ENCODE measurements at places on chromosomes 7 and 10.

GRCh38 chr7:45687721-45688120 is 113.6 kb downstream of the ADCY1 start:
- DNase-seq = no peak

DNA sequence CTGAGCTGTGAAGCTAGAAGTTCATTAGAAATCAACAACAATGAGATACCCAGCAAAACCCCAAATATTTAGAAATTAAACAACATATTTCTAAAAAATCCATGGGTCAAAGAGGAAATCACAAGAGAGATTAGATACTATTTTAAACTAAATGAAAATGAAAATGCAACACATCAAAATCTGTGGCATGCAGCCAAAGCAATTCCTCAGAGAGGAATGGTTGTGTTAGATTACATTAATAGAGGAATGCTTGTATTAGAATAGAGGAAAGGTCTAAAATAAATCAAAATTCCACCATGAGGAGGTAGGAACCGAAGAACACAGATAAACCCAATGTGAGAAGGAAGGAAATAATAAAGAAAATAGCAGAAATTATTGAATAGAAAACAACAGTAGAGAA is 642.1 kb upstream of the GALNT17 start:
- no peak for DNase-seq

- DNase-seq = no peak
These were observed 26.7 kb upstream of the CDCA7L start for GRCh38 chr7:21972397-21972784.

GRCh38 chr7:124027236-124027635 is 5.6 kb downstream of the TMEM229A start:
- DNase-seq = no peak

GRCh38 chr7:27179503-27180430 is 5.3 kb downstream of the HOXA11 start:
- DNase-seq = no peak

- no peak for DNase-seq
These were observed 59.8 kb downstream of the HK1 start for GRCh38 chr10:69338133-69338456.

DNA sequence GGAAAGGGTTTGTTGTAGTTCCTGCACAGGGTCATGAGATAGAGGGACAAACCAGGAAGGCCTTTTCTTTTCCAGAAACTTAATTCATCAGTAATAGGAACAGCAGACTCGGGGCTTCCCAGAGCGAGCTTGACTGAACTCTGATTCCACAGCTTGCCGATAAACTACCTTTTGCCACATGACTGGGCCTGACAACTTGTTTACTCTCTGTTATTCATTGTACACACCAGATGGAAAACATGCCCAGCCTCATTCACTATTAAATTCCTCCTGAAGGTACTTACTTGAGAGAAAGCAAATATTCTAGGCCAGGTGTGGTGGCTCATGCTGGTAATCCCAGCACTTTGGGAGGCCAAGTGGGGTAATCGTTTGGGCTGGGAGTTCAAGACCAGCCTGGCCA is 77.1 kb upstream of the FGFR2 start:
- DNase-seq = no peak

- no peak for DNase-seq
These were observed 29.5 kb upstream of the COBL start for GRCh38 chr7:51346126-51346525.

DNA sequence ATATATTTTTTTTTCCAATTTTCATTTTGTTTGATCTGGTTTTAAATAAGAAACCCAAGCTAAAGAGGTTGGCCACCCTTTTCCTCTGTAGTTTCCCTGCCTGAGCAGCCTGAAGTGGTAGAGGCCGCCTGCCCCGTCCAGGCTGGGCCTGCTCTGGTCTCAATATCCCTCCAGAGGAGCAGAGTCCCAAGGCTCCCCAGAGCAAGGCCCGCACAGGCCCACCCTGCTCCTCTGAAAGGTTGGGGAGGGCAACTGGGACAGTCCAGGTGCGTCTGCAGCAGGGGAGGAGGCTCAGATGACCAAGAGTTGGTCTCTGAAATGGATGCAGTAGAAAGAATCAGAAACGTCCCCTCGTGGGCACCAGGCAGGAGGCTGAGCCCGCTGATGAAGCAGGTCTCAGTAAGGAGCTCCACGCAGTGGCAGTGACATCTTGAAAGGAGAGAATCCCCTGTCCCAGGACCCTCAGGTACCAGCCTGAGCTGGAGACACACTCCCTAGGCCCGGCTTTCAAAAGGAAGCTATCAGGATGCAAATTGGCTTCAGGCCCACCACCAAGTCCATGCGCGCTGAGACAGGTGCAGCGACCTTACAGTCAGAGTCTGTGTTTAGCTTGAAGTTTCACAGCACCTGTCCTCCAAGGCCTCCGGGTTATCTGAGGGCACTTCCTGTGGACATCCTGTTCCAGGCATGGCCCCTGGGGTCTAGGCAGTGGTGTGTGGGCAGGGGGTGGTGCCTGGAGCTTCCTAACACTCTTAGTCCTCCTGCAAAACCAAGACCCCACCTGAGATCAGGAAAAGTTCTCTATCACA is 37.7 kb downstream of the EN2 start:
- DNase-seq = no peak

DNA sequence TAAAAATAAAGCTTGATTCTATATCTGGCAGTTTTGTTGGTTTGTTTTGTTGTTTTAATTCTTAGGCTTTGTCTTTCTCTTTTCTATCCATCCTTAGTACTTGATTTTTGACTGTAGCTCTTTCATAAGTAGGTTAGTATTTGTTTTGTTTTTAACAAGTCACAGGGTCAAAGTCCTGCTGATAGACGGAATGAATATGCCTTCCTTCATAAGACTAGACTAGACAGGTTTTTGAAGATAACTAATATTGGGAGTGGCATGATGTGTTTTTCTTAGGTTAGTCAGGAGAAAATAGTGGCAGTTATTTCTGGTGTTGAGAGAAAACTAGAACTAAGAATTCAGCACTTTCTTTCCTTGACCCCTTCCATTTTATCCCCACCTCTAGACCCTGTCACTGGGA is 50.4 kb downstream of the CASD1 start:
- no peak for DNase-seq

DNA sequence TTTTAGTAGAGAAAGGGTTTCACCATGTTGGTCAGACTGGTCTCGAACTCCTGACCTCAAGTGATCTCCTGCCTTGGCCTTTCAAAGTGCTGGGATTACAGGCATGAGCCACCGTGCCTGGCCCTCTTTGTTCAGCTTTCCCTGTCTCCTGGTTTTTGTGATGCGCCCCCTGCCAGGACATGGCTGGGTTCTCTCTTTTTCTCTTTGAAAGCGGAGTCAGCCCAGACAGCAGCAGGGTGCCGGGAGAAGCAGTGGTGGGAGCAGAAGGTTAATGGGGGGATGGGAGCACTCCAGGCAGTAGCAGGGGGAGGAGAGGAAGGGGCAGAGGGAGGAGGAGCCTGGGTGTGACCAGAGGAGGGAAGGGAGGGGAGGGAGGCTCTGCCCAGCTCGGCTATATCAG is 1.8 kb downstream of the MUC3A start:
- no peak for DNase-seq

Measured in brain microvascular endothelial cell (primary cell).